ENCODE measurements at places on chromosomes 11 and 22. TPM values are rescaled to one million over a fixed set of nuclear protein-coding genes. Genes with fewer than 3 reads are reported as not detected.
A peak's percentile ranks its signal among the peaks of the same experiment; 100 is the strongest.

DNA sequence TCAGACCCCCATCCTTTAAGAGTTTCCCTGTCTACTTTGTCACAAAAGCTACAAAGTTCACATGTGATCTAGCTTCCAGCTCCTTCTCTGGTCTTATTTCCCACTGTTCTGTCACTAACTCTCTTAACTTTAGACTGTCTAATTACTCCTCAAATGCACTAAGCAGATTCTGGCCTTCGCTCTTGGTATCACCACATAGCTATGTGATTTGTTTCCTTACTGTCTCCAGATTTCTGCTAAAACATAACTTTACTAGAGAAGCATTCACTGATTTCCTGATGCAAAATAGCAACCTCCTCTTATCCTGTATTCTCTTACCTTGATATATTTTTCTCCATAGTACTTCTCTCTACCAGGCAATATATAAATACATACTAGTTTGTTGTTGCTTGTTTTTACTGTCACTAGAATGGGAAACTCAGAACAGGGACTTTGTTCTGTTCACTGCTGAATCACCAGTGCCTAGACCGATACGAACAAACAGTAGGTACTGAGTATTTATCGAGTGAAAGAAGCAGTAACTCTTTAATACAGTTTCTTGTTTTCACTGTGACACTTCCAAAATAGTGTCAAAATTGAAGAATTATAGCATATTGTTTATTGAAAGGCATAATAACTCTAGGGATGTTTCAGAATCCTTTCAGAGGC lies 205.6 kb downstream of the DDX10 start:
- DNase-seq = no peak

DNA sequence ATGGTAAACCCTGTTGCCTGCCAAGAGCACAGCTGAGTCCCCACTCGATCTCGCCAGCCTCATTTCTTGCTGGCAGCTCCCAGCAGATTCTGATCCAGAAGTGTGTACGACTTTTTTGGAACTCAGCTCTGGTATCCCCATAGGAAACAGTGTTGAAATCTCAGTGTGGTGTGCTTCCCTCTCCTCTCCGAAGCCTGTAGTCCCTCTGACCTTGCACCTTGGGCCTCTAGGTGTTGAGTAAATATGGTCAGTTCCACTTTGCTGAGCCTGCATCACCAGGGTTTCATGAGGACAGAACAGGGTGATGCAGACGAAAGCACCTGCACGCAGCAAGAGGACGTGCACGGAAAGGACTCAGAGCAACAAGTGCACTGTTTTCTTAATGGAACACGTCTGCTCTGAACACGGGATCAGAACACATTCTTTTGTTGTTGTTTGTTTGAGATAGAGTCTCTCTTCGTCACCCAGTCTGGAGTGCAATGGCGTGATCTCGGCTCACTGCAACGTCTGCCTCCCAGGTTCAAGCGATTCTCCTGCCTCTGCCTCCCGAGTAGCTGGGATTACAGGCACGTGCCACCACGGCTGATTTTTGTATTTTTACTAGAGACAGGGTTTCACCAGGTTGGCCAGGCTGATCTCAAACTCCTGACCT lies 3.8 kb upstream of the CPT1A start:
- no peak for DNase-seq

GRCh38 chr22:30430933-30431332 lies 5.4 kb downstream of the MTFP1 start:
- DNase-seq = no peak

DNA sequence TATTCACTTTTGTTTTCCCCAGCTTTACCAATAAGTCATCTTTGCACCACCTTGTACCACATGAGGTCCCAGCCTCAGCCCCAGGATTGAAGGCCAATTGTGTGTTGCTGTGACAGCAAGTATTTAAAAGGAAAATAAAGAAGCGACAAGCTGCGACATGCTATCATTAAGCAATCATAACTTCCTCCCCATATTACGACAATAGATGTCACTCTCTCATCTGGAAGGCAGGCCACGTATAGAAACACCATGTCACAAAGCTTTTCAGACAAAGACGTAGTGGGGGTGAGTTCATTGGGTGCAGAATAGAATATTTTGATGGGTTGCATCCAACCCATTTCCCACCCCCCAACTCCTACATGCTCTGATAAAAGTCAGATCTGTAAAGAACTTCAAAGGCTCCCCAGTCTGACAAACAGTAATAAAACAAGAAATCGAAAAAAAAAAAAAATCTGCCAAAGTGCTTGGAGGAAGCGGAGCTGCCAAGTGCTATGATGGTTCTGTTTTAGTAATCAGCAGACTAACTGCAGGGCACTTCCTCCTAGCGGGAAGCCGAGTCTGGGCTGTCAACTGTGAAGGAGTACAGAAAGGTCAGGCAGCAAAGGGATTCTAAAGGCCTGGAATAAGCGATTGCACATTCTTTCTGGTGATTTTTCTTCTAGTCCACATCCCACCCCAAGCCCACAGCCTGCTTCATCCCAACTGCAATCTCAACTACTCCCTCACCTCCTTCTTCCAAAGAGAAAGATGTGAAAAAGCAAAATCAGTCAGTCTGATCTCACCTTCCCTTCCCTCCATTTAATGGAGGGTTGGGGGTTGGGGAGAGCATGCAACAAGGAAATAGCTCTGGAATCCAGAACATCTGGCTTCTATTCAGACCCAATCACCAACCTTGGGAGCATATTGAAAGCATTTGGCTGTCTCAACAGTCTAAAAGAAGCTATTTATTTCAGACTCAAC lies 131.4 kb upstream of the UBASH3B start:
- peak; percentile 28 for DNase-seq

- DNase-seq = no peak
Measured at GRCh38 chr22:21015466-21016006, 571 bp downstream of the P2RX6 start.

- no peak for DNase-seq
Measured at GRCh38 chr11:75810637-75811390, 4.2 kb upstream of the UVRAG start.

The OR10G8 gene
- not detected for total RNA-seq

DNA sequence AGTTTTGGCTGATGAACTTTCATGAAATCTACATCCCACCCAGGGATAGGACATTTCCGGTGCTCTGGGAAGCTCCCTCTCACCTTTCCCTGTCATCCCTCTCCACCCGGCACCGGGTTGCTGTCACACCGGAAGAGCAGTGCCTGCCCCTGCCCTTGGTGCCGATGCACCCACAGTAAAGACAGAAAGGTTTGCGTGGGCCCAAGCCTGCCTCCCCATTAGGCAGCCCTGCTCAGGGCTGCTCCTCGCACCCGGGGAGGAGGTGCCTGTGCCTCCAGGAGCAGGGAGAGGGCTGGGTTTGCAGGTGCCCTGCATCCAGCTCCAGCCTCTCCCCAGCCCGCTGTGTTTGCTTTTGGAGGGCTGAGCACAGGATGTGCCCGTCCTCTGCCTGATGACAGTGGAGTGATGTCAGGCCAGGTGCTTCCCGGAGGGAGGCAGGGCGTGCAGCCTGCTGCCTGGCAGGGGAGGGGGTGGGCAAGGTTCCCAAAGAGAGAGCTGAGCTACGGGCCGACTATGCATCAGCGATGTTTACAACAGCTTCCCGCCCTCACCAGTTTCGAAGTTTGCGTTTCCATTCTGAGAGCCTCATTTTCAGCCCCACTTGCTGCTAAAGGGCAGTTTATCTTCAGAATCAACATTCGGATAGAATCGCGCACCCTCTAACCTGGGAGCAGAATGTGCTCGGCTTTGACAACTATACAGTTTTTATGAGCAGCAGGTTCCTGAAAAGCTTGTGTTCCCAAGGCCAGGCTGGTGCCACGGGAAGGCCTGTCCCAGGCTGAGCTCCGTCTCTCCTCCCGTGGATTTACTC lies 83.2 kb upstream of the CLDN5 start:
- DNase-seq = no peak

DNA sequence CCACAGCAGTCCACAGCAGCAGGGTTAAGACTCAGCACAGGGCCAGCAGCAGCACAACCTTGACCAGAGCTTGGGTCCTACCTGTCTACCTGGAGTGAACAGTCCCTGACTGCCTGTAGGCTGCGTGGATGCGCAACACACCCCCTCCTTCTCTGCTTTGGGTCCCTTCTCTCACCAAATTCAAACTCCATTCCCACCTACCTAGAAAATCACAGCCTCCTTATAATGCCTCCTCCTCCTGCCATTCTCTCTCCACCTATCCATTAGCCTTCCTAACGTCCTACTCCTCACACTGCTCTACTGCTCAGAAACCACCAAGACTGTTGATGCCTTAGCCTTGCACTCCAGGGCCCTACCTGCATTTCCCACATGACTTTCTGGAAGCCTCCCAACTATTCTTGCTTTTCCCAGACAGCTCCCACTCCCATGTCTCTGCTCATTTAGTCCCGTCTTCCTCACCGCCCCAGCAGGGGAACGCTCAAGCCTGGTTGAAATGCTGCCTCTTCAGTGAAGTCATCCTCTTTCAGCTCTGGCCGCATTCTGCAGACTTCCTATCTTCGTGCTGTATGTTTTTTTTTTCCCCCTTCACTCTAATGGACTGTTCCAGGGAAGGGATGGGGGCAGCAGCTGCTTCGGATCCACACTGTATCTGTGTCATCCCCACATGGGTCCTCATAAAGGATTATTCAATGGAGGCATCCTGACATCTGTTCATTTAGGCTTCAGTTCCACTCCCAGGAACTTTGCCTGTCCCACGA lies 3.3 kb downstream of the IL18BP start:
- no peak for DNase-seq

- DNase-seq = no peak
Measured at GRCh38 chr11:112300094-112300786, 39.6 kb upstream of the PLET1 start.

DNA sequence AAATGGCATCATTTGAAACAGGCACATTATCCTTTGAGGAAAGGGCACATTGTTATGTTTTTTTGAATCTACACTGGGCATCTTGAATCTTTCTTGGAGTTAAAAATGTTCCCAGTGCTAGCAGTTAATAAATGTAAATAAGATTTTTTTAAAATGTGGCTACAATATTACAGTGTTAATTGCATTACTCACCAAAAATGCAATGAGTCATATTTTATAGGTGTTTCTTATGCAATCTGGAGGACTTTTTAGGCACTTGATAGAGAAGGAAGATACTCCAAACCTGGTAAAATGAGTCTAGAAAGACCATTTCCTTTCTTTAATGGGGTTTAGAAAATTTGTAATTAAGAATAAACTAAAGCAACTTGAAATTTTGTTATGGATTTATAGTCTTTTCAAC lies 238.0 kb downstream of the METTL15 start:
- no peak for DNase-seq

The SLC17A6 gene
- total RNA-seq = not detected

- no peak for DNase-seq
Measured at GRCh38 chr11:86639137-86639536, 33.3 kb downstream of the ME3 start.

All from adrenal gland (tissue), 19 donors.